ENCODE measurements at places on chromosomes 5 and 9.

DNA sequence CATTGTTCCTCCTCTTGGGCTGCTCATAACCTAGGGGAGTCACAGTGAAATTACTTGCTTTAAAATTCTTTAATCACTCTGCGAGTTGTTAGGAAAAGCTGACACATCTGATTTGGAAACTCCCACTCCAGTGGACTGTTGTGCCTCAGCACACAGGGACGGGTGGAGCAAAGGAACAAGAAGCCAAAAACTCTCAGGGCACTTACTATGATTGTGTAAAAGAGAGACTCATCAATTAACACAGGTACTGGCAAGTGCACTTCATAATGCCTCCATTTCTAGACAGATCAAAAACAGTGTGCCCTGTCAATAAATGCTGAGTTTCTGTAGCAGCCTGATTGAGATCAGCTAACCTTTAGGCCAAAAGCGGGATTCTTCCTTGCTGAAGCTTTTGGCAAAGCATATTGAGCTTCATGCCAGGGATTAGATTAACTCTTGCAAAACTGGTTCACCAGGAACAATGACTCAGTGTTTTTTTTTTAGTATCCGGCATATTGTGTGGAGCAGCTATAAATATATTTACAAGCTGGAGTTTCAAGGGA lies 55.9 kb downstream of the TMC1 start:
- DNase-seq, result no peak

GRCh38 chr5:60143942-60144549 lies 250.5 kb upstream of the PDE4D start:
- DNase-seq, result no peak

DNA sequence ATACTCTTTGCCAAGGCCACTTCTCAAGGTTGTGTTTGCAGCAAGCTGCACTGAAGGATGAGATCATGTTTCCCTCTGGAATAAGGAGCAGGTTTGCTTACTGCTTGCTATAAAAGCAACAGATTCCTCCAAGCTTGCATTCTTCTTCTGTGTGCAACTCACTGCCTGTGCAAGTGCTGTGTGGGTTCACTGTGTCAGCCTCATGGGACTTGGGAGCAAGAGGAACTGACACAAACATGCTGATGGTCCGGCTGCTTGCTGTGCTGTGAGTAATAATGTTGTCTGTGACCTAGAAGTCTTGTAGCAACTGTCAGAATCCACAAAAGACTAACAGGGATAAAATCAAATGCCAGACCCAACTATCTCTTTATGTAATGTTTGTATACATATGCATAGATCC lies 33.6 kb upstream of the SHC3 start:
- no peak for DNase-seq

GRCh38 chr5:169554251-169554650 lies 29.3 kb upstream of the SPDL1 start:
- no peak for DNase-seq
